ENCODE measurements at places on chromosomes 5 and 9. TPM values are rescaled to one million over a fixed set of nuclear protein-coding genes. Genes with fewer than 3 reads are reported as not detected.

- DNase-seq: no peak
Measured at GRCh38 chr9:85510830-85511504, 230.8 kb downstream of the AGTPBP1 start.

DNA sequence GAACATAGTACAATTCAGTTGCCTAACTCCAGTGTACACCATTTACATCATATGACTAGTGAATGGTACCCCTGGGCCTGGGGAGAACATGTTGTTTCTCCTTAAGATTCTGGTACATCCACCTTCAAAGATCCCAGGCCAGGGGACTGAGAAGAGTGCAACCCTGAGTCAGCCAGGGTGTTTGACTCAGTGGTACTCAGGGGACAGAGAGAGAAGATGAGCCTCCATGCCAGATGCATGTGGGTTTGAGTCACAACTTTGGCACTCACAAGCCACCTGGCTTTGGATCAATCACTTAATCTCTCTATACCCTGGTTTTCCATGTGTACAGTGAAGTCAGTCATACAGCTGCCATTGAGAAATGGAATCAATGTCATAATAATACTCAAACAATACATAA, 53.7 kb downstream of the MAP1B start:
- no peak for DNase-seq

Gene ZNF462
- total RNA-seq: 4.9 TPM

Gene FOXD4
- total RNA-seq: 0.13 TPM

Gene AGXT2
- total RNA-seq: not detected

Gene EQTN
- total RNA-seq: not detected

Gene FCN1
- total RNA-seq: not detected
